Stimulated activated CD8-positive, alpha-beta memory T cell treated with anti-CD3 and anti-CD28 coated beads, Interleukin-4, amount 100 ng/mL, for 4 hours (primary cell): ENCODE measurements at places on chromosomes 11 and 22.

DNA sequence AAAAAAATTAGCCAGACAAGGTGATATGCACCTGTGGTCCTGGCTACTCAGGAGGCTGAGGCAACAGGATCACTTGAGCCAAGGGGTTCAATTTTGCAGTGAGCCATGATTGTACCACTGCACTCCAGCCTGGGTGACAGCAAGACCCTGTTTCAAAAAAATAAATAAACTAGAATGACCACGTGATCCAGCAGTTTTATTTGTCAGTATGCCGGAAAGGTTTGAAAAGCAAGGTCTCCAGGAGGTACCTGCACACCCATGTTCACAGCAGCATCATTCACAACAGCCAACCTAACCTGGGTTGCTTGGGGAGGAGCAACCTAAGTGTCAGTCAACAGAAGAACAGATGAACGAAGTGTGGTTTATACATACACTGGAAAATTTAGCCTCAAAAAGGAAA is 78.7 kb upstream of the SEPTIN5 start:
- DNase-seq, result no peak

- DNase-seq, result no peak
These were observed 23.0 kb upstream of the ZDHHC13 start for GRCh38 chr11:19093976-19094375.

DNA sequence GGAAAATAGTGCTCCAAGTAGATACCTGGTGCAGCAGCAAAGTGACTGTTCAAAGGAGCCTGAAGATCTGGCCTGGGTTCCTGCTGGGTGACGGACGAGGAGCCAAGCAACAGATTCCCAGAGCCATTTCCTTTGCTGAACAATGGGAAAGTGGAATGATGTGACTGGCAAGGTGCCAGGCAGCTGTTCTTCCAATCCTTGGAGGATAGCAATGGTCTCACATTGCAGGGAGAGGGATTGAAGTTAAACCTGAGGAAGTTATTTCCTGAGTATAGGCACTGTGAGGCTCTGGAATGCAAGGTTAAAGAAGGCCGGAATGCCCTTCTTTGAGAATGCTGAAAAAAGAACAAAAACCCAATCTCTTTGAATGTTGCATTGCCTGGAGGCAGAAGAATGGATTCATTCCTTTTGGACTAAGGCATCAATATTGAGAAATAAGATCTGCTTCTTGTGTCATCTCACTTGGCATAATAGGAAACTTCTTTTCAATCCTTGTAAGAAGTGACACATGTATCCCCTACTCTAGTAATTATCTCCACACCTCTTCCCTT is 223.8 kb downstream of the BLID start:
- DNase-seq, result no peak

DNA sequence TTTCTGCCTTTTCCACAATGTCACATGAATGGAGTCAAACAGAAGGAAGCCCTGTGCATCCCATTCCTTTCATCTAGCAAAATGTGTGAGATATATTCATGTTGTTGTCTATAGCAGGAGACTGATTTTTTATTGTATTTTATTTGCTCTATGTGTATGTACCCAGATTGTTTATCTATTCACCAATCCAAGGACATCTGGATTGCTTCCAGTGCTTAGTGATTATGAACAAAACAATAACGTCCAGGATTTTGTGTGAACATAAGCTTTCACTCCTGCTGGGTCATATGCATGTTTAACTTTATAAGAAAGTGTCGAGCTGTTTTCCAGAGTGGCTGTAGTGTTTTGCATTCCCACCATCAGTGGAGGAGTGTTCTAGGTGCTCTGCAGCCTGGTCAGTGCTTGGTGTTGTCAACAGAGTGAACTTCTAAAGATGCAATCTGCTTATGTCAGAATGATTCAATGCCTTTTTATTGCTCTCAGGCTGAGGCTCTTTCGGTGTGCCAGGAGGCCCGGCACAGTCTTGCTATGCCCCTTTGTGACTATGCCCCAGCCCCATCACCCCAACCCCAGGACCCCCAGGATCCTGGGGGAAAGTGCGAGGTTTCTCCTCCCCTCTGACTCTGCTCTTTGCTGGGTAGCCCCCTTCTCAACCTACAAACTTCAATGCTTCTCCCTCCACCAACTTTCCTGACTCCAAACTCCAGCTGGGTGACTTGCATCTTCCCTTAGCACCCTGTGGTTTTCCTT is 19.9 kb upstream of the SYT13 start:
- no peak for DNase-seq
